ENCODE measurements at places on chromosomes 3 and 15. TPM values are rescaled to one million over a fixed set of nuclear protein-coding genes. Genes with fewer than 3 reads are reported as not detected.

Gene BRK1
- total RNA-seq: 126 TPM

GRCh38 chr15:59303633-59304032 lies 69.0 kb downstream of the MYO1E start:
- no peak overlapping the region for H3K4me3 ChIP-seq
- no peaks in the 10 kb centered on the region for H3K36me3 ChIP-seq
- no peaks in the 10 kb centered on the region for H3K27me3 ChIP-seq
- H3K4me1 ChIP-seq: no peaks in the 10 kb centered on the region

Gene RNF13
- 77.3 TPM for total RNA-seq

- no peak overlapping the region for H3K27ac ChIP-seq
- no peaks in the 10 kb centered on the region for H3K36me3 ChIP-seq
- H3K4me3 ChIP-seq: no peak overlapping the region
- DNase-seq: no peak
These were observed 35.8 kb downstream of the ABI3BP start for GRCh38 chr3:100957261-100957986.

GRCh38 chr3:126126286-126126685 lies 42.4 kb upstream of the SLC41A3 start:
- no peak overlapping the region for H3K4me3 ChIP-seq
- H3K27me3 ChIP-seq: no peaks in the 10 kb centered on the region
- H3K4me1 ChIP-seq: no peaks in the 10 kb centered on the region
- no peaks in the 10 kb centered on the region for H3K36me3 ChIP-seq
- H3K27ac ChIP-seq: no peak overlapping the region

- H3K27me3 ChIP-seq: no peaks in the 10 kb centered on the region
- no peak overlapping the region for H3K27ac ChIP-seq
- no peaks in the 10 kb centered on the region for H3K4me1 ChIP-seq
- no peaks in the 10 kb centered on the region for H3K36me3 ChIP-seq
These were observed 12.6 kb upstream of the FRMD5 start for GRCh38 chr15:44207643-44208042.

- no peaks in the 10 kb centered on the region for H3K4me1 ChIP-seq
- H3K36me3 ChIP-seq: no peaks in the 10 kb centered on the region
- no peak overlapping the region for H3K4me3 ChIP-seq
- no peak for DNase-seq
These were observed 9.6 kb downstream of the TGM4 start for GRCh38 chr3:44883999-44884431.

Gene SPSB4
- total RNA-seq: not detected

GRCh38 chr15:95656595-95656994 lies 673.9 kb upstream of the NR2F2 start:
- H3K36me3 ChIP-seq: no peaks in the 10 kb centered on the region
- no peaks in the 10 kb centered on the region for H3K4me1 ChIP-seq
- H3K4me3 ChIP-seq: no peak overlapping the region

DNA sequence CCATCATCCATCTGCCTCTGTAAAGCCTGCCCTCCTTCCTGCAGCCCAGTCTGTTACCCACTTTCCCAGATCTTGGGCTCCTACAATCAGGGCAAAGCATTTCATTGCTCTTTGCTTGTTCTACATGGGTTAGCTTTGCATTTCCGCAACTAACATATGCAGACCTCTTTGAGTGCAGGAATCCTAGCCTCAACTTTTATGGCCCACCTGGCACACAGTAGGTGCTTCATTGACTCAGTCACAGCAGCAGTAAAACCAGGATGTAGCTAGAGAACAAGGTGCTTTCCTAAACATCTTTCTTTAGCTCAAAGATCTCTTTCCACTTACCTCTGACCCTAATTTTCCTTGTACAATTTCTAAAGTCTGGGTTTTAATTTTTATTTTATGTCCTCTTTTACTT lies 3.5 kb downstream of the CD80 start:
- no peak for DNase-seq
- no peak overlapping the region for H3K4me3 ChIP-seq
- H3K27me3 ChIP-seq: no peaks in the 10 kb centered on the region

DNA sequence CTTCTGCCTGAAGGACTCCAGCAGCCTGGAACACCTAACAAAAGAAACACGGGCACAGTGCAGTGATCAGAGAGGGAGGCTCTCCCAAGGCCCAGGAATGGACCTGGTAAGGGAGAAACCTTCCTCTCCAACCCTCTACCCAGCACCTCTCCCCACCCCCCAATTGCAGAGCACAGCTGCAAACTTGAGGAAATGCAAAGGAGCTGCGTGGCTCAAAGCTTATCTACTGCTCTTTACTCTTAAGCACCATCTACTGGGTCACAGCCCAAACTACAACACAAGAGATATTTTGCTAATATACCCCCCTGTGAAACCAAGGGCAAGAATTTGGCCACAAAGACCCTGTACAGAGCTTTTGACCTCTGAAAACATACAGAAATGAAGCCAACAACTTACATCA lies 328.3 kb downstream of the OXSM start:
- H3K4me1 ChIP-seq: no peaks in the 10 kb centered on the region
- no peaks in the 10 kb centered on the region for H3K36me3 ChIP-seq
- no peak overlapping the region for H3K4me3 ChIP-seq
- no peaks in the 10 kb centered on the region for H3K27me3 ChIP-seq
- no peak overlapping the region for H3K27ac ChIP-seq
- DNase-seq: no peak

DNA sequence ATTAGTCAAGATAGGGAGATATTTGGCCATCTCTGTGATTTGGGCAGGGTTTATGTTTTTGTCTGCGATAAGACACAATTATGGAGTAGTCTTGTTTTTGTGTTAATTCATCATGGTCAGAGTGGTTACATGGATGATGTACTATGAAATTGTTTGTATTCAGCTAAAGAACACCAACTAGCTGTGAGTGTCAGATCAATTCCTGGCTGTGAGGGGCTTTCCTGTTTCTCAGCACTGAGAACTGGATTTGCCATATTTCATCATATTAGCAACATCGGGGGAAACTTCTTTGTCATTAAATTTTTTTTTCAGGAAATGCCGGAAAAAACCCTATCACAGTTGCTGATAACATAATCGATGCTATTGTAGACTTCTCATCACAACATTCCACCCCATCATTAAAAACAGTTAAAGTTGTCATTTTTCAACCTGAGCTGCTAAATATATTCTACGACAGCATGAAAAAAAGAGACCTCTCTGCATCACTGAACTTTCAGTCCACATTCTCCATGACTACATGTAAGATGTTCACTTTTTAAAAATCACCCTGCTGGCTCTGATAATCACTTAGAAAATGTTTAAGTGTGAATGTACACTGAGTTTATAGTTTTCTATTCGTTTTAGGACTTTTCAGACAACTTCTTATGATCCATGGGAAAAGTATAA lies 49.2 kb downstream of the PARP15 start:
- H3K27me3 ChIP-seq: no peaks in the 10 kb centered on the region
- H3K27ac ChIP-seq: no peak overlapping the region
- no peak overlapping the region for H3K4me3 ChIP-seq
- no peaks in the 10 kb centered on the region for H3K36me3 ChIP-seq

DNA sequence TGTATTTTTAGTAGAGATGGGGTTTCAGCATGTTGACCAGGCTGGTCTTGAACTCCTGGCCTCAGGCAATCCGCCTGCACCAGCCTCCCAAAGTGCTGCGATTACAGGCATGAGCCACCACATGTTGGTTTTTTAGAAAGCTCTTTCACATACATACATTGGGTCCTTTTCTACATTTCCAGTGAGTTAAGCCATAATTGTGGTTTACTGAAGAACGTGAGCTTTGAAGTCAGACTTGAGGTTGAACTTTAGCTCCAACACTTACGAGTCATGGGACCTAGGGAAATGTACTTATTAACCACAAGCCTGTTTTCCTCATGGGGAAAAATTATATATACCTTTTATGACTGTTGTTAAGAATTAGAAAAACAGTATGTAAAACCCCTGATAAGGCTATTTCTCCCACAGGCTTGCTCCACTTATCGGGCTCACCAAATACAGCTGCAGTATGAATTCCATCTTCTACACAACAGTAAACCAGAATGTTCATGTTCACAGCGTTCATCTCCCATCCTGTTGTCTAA lies 39.0 kb downstream of the GPR160 start:
- no peaks in the 10 kb centered on the region for H3K4me1 ChIP-seq
- no peak for DNase-seq
- H3K36me3 ChIP-seq: no peaks in the 10 kb centered on the region
- H3K27me3 ChIP-seq: no peaks in the 10 kb centered on the region

GRCh38 chr3:52405601-52406110 lies 39.2 kb downstream of the SEMA3G start:
- H3K4me3 ChIP-seq: no peak overlapping the region
- DNase-seq: no peak
- H3K27ac ChIP-seq: no peak overlapping the region
- H3K27me3 ChIP-seq: no peaks in the 10 kb centered on the region

- no peak overlapping the region for H3K4me3 ChIP-seq
- H3K4me1 ChIP-seq: no peaks in the 10 kb centered on the region
- DNase-seq: no peak
- no peaks in the 10 kb centered on the region for H3K27me3 ChIP-seq
- H3K36me3 ChIP-seq: no peaks in the 10 kb centered on the region
- H3K27ac ChIP-seq: no peak overlapping the region
These were observed 46.7 kb downstream of the ARNT2 start for GRCh38 chr15:80450811-80451321.

Measured in prostate gland (tissue), 2 donors.